ENCODE measurements at places on chromosomes 7 and 10. TPM values are rescaled to one million over a fixed set of nuclear protein-coding genes. Genes with fewer than 3 reads are reported as not detected.
A peak's percentile ranks its signal among the peaks of the same experiment; 100 is the strongest.

Gene VOPP1
- total RNA-seq = 82.9 TPM

Gene SPDYE16
- total RNA-seq = 0.16 TPM

Gene SLC26A5
- total RNA-seq = 0.57 TPM

- DNase-seq = peak; percentile 93
- H3K27ac ChIP-seq = no peak overlapping the region
Observed at GRCh38 chr10:124106241-124106879, 13.0 kb upstream of the CHST15 start.

Gene CEP55
- 0.55 TPM for total RNA-seq

Gene ACTL6B
- not detected for total RNA-seq

Gene SLC26A3
- total RNA-seq = not detected

- H3K27me3 ChIP-seq = no peaks in the 10 kb centered on the region
- no peaks in the 10 kb centered on the region for H3K4me1 ChIP-seq
- H3K4me3 ChIP-seq = no peak overlapping the region
Observed at GRCh38 chr10:76085002-76085816, 653.8 kb downstream of the LRMDA start.

DNA sequence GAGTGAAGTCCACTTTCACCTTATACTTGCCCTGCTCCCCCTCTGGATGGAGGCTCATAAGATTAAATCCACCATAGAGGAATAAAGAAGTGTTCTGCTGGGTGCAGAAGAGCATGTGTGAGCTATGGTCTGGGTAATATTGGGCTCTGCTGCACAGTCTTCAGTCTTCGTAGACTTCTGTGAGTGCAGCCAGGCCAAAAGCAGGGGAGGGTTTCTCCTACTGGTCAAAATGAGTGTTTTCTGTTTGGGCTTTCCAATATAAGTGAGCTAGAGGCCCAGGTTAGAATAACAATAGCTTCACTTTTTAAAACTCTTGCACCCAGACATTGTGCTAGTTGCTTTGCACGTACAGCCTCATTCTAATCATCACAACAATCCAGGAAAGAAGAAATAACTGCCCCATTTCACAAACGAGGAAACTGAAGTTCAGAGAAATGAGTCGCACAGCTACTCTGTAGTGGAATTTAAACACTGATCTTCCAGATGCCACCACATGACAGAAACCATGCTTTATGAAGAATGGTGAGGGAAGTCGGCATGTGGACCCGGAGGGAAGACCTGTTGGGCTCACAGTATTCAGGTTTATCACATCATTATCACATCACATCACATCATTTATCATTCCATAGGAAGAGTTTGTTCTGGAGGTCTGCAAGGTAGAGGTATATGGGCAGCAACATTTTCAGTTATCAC lies 23.8 kb upstream of the MSMB start:
- H3K27me3 ChIP-seq = no peaks in the 10 kb centered on the region
- no peak overlapping the region for H3K4me3 ChIP-seq
- no peaks in the 10 kb centered on the region for H3K36me3 ChIP-seq
- H3K27ac ChIP-seq = no peak overlapping the region
- H3K4me1 ChIP-seq = no peaks in the 10 kb centered on the region
- no peak for DNase-seq

DNA sequence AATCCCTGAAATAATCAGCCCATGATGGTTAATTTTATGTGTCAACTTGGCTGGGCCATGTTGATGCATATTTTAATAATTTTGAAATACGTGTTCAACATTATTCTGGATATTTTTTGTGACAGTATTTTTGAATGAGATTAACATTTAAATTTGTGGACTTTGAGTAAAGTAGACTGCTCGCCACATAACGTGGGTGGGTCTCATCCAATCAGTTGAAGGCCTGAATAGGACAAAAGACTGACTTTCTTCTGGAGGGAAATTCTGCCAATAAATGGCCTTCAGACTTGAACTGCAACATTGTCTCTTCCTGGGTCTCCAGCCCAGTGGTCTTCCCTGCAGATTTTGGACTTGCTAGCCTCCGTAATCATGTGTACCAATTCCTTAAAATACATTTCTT lies 53.6 kb upstream of the BICC1 start:
- H3K4me3 ChIP-seq = no peak overlapping the region
- H3K27ac ChIP-seq = no peak overlapping the region
- no peaks in the 10 kb centered on the region for H3K4me1 ChIP-seq
- no peak for DNase-seq
- no peaks in the 10 kb centered on the region for H3K27me3 ChIP-seq

Gene STEAP4
- total RNA-seq = 343 TPM

- peak overlapping the region; percentile 90 for H3K4me3 ChIP-seq
- H3K4me1 ChIP-seq = no peaks in the 10 kb centered on the region
- no peak for DNase-seq
- H3K36me3 ChIP-seq = no peaks in the 10 kb centered on the region
- H3K27ac ChIP-seq = no peak overlapping the region
Observed at GRCh38 chr10:22229802-22230157, 12.0 kb upstream of the EBLN1 start.

DNA sequence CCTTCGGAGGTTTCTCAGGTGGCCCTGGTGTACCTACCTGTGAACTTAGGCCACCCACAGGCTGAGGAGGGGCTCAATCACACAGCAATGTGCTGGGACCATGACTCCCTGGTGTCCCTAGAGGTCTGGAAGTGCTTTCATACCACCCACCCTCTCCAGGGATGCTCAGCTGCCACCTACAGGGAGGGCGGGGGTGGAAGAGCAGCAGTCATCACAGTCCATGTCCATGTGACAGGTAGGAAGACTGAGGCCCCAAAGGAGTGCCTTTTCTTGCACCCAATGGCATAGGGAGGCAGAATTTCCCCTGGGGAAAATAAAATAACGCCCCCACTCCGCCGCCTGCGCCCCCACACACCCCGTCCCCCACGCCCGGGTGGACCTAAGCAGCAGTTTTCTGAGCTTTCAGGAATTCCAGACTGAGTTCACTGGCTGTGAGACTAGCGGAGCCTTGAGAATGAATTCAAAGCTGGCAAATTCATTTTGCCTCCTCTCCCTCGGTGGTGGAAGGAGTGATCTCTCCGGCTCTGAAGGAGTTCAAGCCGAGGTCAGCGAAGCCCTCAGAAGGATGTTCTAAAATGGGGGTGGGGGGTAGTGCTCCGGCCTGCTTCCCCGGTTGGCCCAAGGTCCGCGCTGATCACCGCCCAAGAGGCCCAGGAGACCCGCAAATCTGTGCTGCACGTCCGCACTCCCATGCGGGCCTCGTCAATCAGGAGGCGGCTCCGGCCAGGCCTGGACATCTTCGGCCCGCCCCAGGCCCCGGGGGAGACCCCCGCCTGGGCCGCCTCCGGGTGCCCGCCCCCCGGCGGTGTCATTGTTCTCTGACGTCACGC lies 2.1 kb upstream of the ZMIZ1 start:
- H3K4me3 ChIP-seq = peak overlapping the region; percentile 43
- H3K27ac ChIP-seq = peak overlapping the region; percentile 2
- no peaks in the 10 kb centered on the region for H3K36me3 ChIP-seq

DNA sequence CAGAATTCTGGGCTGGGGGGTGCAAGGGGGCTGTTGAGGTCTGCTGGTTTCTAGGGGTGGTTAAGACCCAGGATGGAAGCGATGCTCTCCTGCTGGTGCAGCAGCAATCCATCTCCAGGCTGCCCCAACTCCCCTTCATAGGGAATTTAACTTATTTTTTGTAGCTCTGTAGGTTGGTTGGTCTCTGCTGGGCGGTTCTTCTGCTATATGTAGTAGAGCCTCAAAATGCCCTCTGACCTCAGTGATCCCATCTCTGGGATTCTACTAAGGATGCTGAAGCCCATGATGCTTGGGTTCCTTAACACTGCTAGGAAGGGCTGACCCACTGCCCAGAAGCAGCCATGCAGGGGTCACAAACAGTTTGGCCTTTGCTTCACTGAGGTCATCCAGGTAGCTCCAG lies 49.2 kb downstream of the LRRC20 start:
- no peaks in the 10 kb centered on the region for H3K36me3 ChIP-seq
- no peak for DNase-seq
- H3K27ac ChIP-seq = no peak overlapping the region
- H3K4me3 ChIP-seq = no peak overlapping the region
- H3K27me3 ChIP-seq = no peaks in the 10 kb centered on the region

Gene PAXIP1
- 6.3 TPM for total RNA-seq

Gene GAD2
- not detected for total RNA-seq

DNA sequence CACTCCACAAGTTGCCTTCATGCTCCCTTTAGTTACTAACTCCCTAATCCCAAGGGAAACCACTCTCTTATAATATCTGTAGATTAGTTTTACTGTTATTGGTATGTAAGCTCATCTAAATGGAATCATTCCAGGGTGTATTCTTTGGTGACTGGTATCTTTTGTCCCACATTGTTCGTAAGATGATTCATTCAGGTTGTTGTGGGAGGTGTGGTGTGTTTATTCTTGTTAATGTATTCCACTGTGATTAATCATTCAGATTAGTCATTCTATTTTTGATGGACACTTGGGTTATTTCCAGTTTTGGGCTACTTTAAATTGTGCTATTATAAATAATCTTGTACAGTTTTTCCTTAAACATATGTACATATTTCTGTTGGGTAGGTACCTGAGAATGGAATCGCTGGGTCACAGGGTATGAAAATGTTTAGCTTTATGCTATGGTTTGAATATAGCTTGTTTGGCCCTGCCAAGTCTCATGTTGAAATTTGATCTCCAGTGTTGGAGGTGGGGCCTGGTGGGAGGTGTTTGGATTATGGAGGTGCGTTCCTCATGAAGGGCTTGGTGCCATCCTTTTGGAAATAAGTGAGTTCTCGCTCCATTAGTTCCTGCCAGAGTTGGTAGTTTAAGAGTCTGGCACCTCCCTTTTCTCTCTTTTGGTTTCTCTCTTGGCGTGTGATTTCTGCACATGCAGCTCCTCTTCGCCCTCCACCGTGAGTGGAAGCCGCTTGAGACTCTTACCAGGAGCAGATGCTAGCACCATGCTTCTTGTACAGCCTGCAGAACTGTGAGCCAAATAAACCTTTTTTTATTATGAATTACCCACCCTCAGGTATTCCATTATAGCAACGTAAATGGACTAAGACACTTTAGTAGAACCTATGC lies 13.8 kb downstream of the BTRC start:
- peaks cover 3% of the 10 kb centered on the region for H3K36me3 ChIP-seq
- no peak overlapping the region for H3K27ac ChIP-seq
- peaks cover 3% of the 10 kb centered on the region for H3K4me1 ChIP-seq
- H3K4me3 ChIP-seq = no peak overlapping the region
- H3K27me3 ChIP-seq = no peaks in the 10 kb centered on the region
- DNase-seq = no peak

GRCh38 chr10:69319841-69320316 lies 41.6 kb downstream of the HK1 start:
- no peaks in the 10 kb centered on the region for H3K27me3 ChIP-seq
- no peak overlapping the region for H3K27ac ChIP-seq
- no peak for DNase-seq
- H3K4me3 ChIP-seq = peak overlapping the region; percentile 57
- H3K4me1 ChIP-seq = no peaks in the 10 kb centered on the region

GRCh38 chr7:123271856-123272255 lies 72.1 kb upstream of the SLC13A1 start:
- H3K4me3 ChIP-seq = no peak overlapping the region
- H3K27ac ChIP-seq = no peak overlapping the region
- no peaks in the 10 kb centered on the region for H3K36me3 ChIP-seq
- H3K4me1 ChIP-seq = no peaks in the 10 kb centered on the region

DNA sequence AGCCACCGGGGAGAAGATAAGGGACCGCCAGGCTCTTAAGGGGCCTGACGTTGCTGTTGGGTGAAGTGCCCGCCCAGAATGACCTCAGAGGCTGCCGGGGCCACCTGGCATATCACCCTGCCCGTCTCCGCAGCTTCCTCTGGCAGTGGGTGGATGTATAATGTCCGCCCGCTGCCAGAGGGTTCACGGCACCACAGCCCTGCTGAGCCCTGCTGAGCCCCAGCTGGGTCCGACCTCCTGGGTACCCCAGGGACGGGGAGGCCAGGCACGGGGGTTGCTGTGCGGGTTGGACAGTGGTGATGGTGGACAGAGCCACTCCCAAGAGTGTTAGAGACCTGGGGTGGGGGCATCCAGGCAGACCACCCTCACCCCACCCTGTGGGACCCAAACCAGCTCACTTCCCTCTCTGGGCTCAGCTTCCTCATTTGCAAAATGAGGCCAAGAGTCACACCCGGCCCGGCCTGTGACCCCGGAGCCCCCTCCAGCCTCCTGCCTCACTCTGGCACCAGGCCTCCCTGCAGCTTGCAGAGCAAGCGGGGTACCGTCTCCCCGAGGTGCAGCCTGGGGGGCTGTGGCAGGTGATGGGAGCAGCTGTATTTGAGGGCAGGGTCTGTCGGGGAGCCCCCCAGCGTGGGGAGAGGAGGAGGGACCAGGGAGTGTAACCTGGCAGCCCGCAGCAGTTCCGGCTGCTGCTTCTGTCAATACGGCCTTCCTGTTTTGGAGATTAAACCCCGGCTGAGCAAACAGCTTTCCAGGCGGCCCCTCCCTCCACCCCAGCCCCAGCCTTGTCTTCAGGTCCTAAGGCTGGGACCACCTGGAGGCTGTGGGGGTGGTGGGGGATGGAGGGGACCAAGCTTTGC lies 8.4 kb upstream of the LFNG start:
- no peak for DNase-seq
- H3K4me3 ChIP-seq = no peak overlapping the region
- no peaks in the 10 kb centered on the region for H3K36me3 ChIP-seq
- H3K27ac ChIP-seq = no peak overlapping the region
- H3K27me3 ChIP-seq = no peaks in the 10 kb centered on the region

Gene DNAH11
- 3.3 TPM for total RNA-seq

DNA sequence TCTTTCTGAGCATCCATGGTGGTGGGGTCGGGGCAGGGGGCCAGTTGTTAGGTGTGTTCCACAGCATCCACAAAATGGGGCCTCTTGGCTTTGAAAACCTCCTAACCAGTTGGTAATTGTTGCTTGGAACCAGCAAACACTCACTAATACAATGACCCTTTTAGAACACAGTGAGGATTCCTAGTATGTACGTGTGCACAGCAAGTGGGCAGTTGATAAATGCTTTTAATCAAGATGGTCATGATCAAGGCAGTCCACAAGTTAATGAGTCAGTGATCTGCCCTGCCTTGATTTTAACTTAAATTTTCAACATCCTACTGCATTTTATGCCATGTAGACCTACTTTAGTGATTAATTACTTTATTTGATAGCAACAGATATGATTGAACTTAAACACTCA lies 103.1 kb downstream of the ETV1 start:
- no peaks in the 10 kb centered on the region for H3K27me3 ChIP-seq
- no peaks in the 10 kb centered on the region for H3K4me1 ChIP-seq
- DNase-seq = no peak
- no peaks in the 10 kb centered on the region for H3K36me3 ChIP-seq
- H3K27ac ChIP-seq = no peak overlapping the region

DNA sequence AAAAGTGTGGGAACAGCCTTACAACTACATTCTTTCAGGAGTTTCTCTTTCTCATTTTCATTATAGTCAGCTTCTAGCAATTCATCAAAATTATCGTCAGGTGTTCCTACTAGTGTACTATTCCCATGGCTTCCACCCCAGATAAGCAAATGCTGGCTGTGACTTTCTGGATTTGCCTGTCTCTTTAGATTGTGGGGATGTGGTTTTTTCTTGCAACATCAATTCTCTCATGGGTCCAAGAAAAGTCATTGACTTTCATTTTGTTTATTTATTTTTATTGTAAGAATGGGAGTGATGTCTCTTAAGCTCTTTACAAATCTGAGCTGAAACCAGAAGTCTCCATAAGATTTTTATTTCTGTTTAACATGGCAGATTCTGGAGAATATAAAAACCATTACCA lies 349.7 kb upstream of the SEMA3C start:
- no peak overlapping the region for H3K27ac ChIP-seq
- no peaks in the 10 kb centered on the region for H3K27me3 ChIP-seq
- H3K4me3 ChIP-seq = no peak overlapping the region
- no peak for DNase-seq
- no peaks in the 10 kb centered on the region for H3K4me1 ChIP-seq
- H3K36me3 ChIP-seq = no peaks in the 10 kb centered on the region

Data from aorta (tissue), 5 donors.